ENCODE measurements at places on chromosomes 7 and 10.

GRCh38 chr7:12647364-12648219 lies 39.8 kb upstream of the ARL4A start:
- DNase-seq = peak; percentile 64

DNA sequence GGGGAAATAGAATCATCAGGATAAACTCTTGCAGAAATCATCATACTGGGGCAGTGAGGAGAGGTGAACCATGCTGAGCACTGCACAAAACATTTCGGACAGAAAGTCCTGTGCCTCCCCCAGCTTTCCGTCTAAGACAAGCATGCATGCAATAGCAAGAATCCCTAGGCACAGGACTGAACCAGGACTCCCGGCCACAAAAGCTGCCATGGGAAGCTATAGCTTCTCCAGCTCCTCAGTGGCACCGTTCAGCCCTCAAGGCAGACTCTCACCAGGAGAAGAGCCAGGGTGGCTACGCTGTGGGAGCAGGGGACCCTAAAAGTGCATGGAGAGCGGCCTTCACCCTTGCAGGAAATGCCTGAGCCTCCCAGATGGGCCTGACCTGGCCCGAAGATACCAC lies 70.8 kb downstream of the ASB13 start:
- DNase-seq = no peak

DNA sequence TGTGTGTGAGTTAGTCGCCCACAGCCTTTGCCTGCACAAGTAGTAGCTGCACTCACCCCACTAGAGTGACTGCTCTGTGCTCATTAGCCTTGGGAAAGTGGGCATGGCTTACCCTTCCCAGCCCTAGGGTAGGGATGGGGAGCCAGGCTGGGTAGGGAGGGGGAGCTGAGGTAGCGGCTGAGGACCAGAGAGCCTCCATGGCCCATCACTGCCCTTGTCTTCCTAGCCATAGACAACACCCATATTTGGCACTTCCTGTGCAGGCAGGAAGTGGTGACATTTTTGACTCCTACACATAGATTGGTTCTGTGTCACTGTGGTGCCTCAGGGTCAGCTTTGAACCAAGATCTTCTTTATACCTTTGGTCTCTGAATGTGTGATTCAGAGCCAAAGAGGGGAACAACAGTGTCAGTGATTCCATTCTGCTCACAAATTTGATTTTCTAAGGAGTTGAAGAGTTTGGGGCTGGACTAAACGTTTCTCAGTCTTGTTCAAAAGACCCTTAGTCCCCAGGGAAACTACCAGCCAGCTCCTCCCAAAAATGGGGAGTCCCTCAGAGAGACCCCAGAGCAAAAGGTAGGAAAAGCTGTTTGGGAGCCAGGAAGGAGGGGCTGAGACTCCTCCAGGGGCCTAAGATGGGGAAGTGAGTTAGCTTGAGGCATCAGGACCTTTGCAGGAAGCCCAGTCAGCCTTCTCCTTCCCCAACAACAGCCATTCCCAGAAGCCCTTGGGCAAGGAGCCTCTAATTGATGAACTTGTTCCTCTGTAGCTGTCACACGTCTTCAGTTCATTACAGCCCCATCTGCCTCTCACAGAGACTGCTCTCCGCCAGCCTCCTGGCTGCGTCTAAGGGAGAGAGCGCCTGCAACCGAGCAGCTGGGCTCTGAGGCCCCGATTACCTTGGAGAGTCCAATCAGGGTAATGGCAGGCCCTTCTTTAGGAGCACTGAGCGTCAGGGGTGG lies 135.0 kb downstream of the CDH23 start:
- DNase-seq = no peak

DNA sequence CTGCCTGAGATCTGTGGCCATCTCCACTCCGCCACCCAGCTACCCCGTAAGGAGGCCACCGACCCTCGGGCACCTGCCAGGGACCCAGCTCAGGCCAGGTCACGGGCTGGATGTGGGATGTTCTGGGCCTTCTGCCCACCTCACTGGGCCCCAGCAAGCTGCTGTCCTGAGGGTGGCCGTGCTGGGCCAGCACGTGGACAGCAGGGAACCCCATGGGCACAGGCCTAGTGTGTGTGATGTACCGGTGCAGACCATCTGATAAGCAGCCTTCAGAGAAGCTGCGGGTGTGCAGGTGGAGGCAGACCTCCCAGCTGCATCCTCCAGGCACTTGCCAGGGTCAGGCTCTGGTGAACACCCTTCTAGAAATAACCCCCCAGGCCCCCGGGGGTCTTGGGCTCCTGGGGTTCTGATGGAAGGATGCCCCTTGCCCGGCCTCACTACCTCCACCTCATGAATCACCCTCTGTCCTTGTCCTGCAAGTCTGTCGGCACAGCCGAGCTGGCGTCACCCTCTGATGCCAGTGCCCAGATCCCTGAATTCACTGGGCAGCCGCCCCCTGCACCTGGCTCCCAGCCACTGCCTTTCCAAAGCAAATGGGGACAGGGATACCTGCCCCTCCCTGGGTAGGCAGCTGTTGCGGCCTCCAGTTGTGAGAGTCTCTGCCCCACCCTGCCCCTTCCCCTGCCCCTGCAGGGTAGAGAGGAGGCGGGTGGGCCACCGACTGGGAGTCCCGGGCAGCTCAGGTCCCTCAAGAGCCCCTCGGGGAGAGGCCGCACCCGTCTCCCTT lies 139.8 kb downstream of the FAM53B start:
- DNase-seq = no peak

DNA sequence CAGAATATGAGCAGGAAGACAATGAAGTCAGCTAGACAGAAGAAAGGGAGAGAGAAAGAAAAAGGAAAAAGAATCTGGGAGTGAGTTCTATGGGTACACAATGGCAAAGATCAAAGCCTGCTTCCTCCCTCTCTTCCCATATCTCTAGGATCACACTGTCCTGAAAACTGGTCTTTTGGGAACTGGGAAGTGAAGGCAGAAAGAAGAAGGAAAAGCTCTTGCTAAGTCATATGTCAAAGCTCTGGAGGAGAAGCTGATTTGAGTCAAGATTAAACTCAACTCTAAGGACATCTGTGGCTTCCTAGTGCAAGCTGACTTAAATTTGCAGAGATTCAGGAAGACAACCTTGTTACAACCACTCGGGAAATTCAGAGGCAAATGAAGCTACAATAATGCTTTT lies 147.5 kb downstream of the DOCK4 start:
- no peak for DNase-seq

DNA sequence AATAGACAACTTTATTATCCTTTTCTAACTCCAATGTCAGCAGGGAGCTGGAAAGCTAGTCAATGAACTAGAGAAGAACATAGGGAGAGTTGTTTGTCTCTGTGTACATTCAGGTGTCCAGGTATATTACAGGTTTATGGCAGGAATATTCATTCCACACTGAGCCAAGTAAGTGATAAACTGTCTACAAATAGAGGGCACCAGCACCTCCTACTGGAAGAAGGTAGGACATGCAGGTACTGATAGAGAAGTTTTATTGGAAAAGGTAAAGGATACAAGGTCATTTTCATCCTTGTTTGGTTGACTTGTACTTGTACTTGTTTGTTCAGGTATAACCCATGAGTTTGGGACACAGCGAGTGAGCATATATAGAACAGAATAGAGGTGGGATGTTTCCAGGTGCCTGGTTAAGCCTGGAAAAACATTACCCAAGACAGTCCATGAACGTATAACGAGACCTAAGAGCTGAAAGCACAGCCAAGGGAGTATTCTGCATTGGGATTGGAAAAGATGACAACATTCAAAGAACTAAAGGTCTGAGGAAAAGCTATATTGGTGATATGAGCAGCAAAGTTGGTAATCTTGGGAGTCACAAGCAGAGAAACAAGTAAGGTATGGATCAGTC lies 61.4 kb upstream of the PPP1R3C start:
- DNase-seq = peak; percentile 39

DNA sequence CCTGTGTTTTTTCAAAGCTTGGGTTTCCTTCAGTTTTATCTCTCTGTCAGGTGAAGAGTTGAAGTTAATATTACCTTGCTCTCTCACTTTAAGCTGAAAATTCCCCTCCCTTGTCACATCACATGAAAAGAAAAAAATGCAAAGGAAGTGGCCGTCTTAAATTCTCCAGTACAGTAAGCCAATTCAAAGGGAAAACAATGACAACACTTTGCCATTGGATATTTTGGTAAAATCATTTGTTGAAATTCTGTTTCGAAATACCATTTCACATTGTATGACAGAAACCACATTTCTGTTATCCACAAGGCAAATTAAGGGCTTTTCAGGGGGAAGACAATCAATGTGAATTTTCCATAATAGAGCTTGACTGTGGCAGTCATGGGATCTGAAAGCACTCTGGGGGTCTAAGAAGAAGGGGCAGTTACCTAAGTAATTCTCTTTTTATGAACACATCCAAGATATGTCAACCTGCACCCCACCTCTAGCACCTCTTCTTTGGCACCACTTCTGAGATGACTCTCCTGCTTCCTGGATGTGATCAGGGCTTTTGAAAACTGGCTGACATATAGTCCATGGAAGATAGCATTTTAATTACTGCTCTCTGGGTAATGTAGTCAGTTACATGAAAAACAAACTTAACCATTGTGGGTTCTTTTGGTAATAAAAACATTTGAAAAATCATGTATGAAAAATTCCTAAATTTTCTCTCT lies 63.8 kb downstream of the ENTPD1 start:
- DNase-seq = no peak

DNA sequence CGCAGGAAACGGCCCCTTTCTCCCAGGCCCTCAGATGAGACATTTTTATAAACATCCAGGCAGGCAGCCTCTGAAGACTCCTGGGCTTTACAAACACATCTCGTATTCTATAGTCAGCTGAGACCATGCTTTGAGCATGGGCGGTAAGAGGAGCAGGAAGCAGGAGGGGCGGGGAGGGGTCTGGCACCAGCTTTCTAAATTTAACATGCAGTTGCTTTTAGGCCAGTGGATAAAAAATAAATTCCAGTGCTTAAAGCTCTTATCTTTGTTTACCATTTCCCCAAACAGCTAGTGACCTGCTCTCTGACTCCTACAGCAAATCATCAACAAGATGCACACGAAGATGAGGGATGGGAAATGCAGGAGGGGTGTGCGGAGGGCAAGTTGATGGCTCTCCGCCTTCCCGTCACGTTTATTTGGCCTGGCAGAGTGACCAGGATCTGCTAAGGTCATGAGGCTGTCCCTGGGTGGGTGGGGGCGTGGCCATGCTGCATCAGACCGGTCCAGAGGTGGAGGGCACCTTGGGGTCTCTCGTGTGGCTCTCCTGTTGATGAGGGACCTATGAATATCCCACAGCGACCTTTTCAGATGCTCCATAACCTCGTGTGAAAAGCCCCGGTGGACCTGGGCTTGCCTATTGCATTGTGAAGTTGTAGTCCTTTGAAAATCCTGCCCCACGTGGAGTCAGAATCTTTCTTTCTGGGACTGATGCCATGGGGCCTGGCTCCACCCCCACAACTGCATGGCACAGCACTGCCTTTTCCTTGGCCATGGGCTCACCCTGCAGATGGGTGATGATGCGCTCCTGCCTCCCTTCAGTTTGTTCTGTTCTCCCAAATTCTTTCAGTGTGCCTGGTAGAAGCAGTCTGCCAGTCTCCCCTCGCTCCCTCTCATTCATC lies 67.5 kb downstream of the PARP12 start:
- peak; percentile 67 for DNase-seq

GRCh38 chr7:137403353-137403695 lies 59.8 kb upstream of the PTN start:
- no peak for DNase-seq

All from LHCN-M2 (cell line).